ENCODE measurements at places on chromosomes 7 and 10.

- DNase-seq: no peak
Observed at GRCh38 chr7:153529651-153530165, 522.5 kb upstream of the DPP6 start.

GRCh38 chr10:51892965-51893658 lies 193.7 kb upstream of the CSTF2T start:
- no peak for DNase-seq

DNA sequence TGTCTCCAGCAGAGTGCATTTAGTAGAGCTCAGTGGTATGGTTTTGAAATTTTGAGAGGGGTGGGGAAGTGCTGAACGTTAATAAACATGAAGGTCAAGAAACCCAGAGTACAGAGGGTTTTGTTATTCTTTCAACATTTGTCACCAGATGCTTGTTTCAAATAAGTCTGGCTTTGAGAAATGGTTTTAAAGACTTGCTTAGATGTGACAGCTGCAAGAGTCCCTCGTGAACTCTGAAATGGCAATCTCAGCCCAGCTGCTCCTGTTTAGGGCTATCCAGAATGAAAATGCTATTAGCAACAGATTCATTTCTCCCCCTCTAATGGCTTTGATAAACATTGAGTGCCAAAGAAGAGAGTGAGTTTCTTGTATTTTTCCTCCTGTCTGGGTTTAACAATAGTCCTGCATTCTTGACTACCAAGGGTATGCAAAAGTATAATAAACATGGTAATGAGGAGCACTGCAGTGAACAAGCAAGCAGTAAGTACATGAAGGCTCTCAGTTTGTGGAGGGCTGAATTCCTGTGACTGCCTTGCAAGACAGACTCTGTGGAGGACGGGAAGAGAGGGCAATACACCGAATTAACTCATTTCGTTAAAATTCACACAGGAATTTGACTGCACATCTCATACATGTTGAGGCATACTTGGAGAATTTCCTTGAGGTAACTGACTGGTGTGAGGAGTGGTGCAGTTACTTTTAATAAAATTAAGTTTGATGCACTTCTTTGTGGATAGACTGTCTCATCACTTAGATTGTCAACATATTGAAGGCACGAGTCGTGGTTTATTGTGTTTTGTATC lies 490.9 kb downstream of the REEP3 start:
- DNase-seq: no peak

DNA sequence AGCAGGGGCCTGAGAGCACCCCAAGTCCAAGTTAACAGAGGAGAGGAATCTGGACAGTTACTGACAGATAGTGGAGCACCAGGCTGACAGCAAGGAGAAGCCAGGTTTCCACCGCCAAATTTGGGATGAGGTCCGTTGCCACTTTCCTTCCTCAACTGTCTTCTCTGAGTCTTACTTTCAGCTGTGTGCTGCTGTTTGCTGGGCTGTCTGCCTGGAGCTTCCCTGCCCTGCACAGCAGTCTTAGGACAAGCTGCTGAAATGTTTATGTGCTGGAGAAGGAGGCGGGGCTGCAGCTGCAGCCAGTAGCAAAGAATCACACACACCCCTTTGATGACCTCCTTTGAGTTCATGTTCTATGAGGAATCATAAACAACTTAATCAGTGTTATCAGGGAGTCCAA lies 17.4 kb upstream of the CYP3A7 start:
- no peak for DNase-seq

DNA sequence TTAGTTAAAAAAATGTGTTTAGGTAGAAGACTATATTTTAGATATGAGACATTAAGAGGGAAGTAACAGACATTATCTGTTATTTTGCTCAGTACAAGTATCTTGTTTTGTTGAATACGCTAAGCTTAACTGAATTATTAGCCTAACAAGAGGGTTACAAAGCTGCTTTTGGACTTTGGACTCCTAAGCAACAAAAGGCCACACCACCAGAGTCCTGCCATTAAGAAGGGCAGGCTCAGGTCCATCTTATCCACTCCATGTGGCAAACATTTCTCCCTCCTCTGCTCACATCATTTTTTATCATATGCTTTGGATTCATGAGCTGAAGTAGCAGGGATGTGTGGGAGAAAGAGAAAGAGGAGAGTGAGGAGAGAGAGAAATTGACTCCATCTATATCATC lies 33.5 kb downstream of the OSBPL3 start:
- DNase-seq: no peak

DNA sequence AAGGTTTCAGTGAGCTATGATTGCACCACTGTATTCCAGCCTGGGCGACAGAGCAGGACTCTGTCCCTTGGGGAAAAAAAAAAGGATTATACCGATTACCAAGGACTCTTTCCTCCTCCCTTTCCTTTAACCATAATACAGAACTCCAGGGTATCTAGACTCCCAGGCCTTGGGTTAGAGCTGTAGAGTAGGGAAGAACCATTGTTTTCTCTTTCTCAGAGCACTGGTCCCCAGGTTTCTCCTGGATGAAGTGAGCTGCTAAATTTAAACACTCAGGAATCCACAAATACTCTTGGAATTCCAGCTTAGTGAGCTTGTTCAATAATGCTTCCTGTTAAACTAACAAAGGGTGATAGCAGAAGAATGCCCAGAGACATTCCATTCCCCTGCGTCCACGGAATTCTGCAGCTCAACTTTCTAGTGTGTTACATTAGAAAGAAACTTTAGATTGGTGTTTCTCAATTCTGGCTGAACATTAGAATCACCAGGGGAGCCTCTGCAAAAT lies 14.6 kb upstream of the RPEL1 start:
- DNase-seq: no peak

DNA sequence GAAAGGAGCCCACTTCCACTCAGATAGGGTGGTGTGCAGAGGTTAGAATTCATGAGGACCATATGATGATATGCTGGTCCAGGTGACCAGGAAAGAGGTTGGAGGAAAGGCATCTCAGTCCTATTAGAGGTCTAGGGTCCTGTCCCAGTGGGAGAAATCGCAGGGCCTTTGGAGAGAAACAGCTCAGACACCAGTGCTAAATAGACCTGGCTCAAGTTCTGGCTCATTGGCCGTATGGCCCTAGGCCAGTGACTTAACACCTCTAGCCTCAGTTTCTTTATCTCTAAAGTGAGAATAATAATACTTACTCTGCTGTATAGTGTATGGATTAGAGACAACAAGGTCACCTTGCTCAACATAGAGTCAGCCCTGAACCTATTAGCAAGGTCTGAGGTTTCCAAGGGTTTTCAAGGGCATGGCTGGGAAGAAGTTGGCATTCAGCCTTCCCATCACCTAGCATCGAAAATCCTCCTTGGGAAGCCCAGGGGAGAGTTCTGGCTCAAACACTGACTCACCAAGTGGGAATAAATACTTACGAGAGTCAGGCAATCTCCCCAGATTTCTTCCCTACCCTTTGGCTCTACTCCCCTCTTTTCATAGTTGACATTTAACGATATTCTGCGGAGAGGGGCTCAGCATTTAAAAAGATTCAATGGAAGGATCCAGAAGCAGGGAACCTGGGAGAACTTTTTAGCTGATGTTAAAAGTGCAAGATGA lies 473.1 kb upstream of the PODXL start:
- no peak for DNase-seq

- peak; percentile 60 for DNase-seq
Observed at GRCh38 chr10:30529373-30529998, 95.5 kb downstream of the MAP3K8 start.

DNA sequence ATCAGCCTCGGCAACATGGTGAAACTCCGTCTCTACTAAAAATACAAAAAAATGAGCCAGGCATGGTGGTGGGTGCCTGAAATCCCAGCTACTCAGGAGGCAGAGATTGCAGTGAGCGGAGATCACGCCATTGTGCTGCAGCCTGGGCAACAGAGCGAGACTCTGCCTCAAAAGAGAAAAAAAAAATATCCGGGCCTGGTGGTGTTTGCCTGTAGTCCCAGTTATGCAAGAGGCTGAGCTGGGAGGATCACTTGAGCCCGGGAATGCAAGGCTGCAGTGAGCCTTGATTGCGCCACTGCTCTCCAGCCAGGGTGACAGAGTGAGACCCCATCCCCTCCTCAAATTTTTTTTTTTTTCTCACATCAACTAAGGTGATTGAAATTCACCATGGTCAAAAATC lies 42.8 kb downstream of the CDC123 start:
- DNase-seq: no peak

DNA sequence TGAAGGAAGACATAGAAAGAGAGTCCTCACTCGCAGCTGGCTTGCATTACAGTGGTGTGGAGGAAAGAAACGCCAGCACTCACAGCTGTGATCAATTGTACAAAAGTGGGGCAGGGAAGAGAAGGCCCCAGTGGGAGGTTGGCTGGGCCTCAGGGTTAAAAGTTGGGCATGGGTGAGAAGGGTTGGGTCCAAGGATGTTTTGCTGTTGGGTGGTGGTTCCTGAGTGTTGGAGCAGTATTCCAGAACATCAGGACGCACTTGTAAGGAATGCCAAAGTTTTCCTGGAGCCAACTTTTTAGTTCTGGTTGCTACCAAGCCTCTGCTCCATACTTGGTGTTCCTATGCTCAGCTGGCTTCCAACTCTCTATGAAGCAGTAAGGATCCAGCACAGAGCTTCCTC lies 55.4 kb upstream of the MKRN1 start:
- DNase-seq: no peak

DNA sequence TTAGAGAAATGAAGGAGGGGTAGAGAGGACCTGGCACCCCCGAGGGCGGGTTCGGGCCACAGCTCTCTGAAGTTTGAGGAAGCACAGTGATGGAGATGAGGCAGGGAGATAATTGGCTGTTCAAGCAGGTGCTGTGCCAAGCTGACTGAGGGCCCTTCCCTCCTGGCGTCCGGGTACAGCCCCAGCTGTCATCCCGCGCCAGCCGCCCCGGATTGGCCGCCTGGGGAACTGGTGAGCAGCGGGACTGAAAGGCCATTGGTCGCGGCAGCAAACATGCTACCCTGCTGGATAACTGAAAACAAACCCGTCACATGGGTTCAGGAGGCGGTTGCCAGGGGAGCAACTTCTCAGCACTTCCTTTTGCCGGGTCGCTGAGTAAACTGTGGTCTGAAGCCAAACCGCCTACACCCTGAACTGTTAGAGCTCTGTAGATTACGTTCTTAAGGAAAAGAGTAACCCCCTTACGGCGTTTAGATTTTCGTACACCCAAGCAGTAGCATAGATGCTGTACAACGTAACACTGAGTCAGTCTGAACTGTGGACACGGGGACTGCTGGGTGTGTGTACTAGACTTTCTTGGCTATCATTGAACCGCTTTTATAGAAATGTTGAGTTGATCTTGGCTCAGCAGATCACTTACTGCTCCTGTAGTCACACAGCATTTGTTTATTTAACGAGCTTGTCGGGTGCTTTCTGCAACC lies 1.3 kb downstream of the INSIG1 start:
- DNase-seq: peak; percentile 83

DNA sequence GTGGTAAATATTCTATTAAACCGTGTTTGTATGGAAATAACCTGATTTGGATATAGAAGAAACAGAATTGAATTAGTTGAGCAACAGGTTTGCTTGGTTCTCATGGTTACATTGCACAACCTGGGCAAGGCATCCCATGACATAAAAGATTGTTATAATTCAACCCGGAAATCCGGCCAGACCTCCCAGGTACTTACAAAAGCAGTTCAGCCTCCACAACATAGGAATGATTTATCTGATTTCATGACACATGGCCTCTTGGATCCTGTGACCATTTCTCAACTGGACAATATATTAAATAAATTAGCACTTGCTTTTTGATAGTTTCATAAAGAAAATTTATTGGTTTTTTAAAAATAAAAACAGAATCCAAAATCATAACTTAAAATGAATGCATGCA lies 55.1 kb upstream of the PTPN12 start:
- no peak for DNase-seq

GRCh38 chr10:13893926-13894325 lies 307.2 kb downstream of the PRPF18 start:
- DNase-seq: no peak

GRCh38 chr10:114716811-114717404 lies 58.8 kb upstream of the ABLIM1 start:
- DNase-seq: no peak

GRCh38 chr10:15871823-15872222 lies 11.5 kb upstream of the MINDY3 start:
- no peak for DNase-seq

DNA sequence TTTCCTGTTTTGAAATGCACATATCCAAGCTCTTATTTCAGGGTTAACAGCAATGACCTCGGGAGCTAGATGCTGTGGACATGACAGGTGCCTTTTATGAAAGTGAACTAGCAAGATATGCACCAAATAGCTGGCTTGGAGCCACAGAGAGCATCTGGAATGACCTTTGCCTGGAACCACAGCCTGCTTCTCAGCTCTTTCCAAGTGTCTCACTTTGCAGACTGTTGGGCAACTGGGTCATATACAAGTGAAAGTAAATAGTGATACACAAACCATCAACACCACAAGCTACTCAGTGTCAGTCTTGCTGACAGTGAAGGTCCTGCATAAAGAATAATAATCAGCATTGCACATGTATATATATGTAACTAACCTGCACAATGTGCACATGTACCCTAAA lies 183.5 kb downstream of the RNF133 start:
- no peak for DNase-seq

DNA sequence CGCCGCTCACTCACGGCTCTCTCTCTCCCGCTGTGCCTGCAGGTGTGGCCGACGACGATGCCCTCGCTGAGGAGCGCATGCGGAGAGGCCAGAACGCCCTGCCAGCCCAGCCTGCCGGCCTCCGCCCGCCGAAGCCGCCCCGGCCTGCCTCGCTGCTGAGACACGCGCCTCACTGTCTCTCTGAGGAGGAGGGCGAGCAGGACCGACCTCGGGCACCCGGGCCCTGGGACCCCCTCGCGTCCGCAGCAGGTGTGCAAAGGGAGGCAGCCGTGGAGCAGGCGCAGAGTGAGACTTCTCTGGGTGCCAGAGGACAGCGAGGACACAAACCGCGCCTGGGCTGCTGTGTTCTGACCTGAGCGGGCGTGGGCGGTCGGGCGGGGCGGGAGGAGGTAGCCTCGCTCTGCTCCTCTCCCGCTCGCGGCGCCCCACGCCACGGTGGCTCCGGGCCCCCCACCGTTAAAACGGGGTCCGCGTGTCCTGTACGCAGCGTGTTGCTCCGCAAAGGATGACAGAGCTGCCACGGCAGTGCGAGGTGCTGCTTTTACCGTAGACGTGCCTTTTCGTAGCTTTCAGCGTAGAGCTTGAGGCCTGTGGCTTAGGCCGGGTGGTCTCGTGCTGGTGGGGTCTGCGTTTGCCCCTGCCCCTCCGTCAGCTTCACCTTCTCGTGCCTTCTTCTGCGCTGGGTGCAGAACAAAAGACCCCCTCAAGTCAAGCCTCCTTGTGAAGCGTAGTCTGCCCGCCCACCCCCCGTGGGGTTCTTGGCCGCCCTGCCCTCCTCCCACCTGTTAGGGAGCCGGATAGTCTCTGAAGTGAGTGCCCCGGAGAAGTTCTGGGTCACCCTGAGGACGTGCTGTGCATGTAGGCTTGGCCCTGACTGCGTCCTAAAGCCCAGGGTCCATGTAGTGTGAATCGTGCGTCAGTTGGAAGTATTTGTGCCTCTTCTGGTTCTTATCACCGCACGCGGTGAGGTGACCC lies 73.2 kb downstream of the DNAJB6 start:
- DNase-seq: no peak

Data from stimulated activated CD8-positive, alpha-beta memory T cell treated with anti-CD3 and anti-CD28 coated beads, Interleukin-7, amount 100 ng/mL, for 1 hour (primary cell).